ENCODE measurements at places on chromosomes 13 and 19.
A peak's percentile ranks its signal among the peaks of the same experiment; 100 is the strongest.

DNA sequence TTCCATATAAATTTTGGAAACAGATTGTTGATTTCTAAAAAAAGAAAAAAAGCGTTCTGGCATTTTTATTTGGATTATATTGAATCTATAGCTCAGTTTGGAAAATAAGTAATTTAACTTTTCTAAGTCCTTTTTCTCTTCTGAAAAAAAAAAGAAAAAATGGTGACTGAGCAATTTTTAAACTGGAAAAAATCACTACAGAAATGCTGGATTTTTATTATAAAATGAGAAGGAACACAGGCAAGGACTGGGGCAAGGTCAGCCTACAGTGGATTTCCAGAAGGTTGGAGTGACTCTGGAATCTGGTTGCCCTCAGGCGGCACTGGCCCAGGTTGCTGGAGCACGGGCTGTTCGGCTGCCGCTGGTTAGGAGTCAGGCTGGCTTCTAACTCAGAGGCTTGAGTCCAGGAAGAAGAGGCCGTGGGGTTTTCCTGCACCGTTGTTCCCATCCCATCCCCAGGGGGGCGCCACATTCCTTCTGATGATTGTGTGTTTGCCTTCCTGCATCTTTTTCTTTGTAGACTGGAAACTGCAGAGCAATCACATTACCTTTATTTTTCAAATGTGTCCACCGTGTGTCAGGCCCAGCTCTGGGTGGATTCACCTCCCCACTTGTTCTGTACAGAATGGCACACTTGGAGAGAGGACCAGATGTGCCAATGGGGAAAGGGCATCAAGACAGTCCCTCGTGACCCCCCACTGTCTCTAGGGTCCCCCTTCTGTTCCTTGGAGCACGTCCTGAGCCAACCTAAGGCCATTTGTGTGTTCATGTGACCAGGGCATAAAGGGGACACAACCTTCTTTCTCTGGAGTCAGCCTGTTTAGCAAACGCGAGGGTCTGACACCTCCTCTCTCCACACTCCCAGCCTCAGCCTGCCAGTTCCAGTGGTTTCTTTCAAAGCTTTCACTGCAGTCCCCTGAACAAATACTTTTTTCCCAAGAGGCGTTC, 44.5 kb upstream of the GTF3A start:
- DNase-seq = peak; percentile 69

DNA sequence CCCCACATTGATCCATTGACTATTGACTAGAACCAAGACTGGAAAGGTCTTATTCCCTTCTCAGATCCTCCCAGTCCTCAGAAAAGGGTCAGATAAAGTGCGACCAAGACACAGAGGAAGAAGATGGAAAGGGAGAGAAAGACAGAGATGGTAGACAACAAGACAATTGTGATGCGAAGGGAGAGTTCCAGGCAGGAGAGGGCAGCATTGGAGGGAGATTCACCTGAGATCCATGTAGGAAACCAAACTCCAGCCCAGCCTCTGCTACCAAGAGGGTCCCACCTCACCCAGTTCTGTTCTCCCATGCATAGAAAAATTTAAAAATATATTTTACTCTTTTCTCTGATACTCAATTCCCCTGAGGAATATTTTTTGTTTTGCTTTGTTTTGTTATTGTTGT, 67.3 kb upstream of the TSHZ3 start:
- no peak for DNase-seq

- no peak for DNase-seq
Observed at GRCh38 chr13:102872531-102872930, 26.7 kb downstream of the ERCC5 start.

- DNase-seq = no peak
Observed at GRCh38 chr13:100735494-100735893, 60.9 kb upstream of the TMTC4 start.

DNA sequence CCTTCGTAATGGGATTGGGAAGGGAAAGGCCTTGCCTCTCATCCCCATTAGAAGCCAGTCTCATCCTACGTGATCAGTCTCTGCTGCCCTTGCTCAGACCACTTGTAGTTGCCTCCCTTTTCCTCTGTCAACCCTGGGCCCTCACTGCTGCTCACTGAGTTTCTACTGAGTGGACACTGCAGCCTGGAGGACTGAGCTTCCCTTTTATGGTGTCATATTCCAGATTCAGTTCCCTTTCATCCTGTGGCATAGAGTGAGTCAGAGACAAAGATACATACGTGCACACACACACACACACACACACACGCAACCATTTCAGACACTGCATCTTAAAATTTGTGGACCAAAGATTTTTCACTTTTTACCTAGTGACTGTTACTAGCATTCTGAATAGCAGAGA, 56.6 kb downstream of the COG3 start:
- DNase-seq = no peak

Measured in NCI-H1092 treated with DMSO at 0.1 percent for 48 hours (cell line).